EL (cell line): ENCODE measurements at places on chromosomes 4 and X.

- no peak for DNase-seq
Measured at GRCh38 chr4:33592701-33593100, 2651.6 kb downstream of the ARAP2 start.

- no peak for DNase-seq
Measured at GRCh38 chr4:64857198-64857597, 447.9 kb upstream of the TECRL start.

DNA sequence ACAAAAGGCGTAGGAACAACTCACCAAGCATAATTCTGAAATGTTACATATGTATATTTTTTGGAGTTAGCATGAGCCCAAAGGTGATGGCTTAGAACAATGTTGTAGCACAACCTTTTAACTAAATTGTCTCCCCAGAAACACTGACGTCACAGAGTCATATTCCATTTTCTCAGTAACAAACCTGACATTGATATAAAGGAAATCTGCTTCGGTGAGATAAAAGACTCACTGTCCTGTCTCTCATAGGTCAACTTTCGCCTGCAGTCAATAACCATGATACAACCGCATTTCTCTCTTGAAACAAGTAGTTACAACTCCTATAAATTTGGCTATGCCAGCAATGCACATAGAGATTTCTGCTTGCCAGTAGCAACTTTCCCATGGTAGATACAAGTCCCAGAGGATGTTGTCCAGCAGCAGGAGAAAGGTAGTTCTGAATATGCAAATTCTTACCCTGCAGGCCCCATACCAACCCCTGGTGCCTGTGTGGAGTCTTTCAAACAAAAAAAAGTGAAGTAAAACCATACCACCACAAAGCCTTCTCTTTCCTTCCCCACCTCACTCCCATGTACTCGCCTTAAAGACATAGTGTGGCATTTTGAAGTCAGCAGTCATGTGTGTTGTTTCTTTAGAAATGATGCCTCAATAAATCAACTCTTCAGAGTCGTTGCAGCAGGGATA is 47.9 kb downstream of the MTM1 start:
- no peak for DNase-seq

DNA sequence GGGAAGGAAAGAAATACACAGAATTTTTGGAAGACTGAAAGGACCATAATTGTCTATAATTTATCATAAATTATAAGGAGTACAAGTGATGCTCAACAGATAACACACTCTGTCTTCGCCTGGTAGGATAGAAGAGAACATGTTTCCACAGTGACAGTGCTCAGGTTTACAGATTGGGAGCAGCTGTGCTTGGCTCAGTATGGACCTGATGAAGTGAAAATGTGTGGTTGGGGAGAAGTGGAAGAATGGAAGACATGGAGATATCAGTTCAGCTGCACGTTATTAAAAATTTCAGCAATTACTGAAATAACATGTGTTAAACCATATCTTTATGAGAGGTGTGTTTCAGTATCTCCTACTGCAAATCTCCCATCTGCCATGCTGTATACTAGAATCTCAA is 90.6 kb downstream of the TLL1 start:
- no peak for DNase-seq

DNA sequence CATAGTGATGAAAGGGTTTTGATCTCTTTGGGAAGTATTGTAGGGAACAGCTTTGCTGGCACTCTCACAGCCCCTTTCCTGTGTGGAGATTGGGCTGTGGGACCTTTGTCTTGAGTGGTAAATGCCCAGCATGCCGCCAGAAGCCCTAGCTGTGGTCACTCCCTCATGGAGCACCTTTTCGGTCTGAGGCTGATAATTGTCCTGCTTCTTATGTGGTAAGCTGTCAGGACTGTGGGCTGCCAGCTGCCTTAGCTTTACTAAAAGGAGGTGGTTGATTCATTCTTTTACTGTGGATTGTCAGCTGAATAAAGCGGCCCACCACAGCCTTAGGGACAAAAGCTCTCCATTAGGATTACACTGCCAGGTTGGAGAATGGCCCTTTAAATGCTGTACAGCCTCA is 7.1 kb downstream of the PASD1 start:
- no peak for DNase-seq

DNA sequence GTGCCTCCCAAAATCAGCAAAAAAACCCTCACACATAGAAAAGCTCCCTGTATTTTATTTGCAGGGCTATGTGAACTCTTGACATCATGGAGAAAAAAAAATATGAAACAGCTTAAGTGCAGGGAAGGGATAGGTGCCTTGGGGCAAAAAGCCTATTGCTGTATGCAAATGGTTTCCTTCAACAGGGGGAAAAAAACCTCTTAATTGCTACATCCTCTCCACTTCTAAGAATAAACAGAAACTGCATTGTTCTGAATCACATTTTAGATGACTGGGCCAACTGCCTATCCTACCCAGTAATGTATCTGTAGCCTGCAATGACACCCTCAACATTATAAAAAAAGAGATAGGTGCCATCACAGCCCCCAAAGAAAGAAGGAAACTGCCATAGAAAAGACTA is 229.4 kb upstream of the GALNTL6 start:
- no peak for DNase-seq

DNA sequence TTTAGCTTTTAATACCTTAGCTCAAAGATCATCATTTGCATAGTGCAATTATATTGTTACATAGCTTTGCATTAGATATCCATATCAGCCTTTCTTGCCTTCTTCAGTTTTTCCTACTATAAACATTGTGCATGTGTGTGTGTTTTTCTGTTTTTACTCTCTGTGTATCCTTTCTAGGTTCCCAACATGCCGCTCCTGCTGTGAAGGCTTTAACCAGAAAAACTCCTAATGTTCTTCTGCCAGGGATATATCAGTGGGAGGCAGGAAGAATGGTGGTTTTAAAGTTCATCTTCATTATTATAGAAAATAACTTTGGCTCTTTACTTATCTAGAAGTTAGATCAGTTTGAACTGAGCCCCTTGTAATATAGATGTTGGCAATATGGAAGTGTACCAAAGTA is 61.2 kb downstream of the CPE start:
- no peak for DNase-seq
